ENCODE measurements at places on chromosomes 16 and 17.
A peak's percentile ranks its signal among the peaks of the same experiment; 100 is the strongest.

- DNase-seq: no peak
Observed at GRCh38 chr17:41864498-41864835, 756 bp downstream of the KLHL11 start.

- peak; percentile 88 for DNase-seq
Observed at GRCh38 chr17:82592767-82593589, 55.3 kb downstream of the WDR45B start.

- DNase-seq: no peak
Observed at GRCh38 chr17:6027342-6028024, 42.7 kb upstream of the WSCD1 start.

- DNase-seq: no peak
Observed at GRCh38 chr16:11196286-11196828, 59.6 kb downstream of the SOCS1 start.

GRCh38 chr17:75060434-75061054 is 13.5 kb downstream of the KCTD2 start:
- no peak for DNase-seq

GRCh38 chr17:79950306-79950705 is 85.4 kb downstream of the TBC1D16 start:
- no peak for DNase-seq

DNA sequence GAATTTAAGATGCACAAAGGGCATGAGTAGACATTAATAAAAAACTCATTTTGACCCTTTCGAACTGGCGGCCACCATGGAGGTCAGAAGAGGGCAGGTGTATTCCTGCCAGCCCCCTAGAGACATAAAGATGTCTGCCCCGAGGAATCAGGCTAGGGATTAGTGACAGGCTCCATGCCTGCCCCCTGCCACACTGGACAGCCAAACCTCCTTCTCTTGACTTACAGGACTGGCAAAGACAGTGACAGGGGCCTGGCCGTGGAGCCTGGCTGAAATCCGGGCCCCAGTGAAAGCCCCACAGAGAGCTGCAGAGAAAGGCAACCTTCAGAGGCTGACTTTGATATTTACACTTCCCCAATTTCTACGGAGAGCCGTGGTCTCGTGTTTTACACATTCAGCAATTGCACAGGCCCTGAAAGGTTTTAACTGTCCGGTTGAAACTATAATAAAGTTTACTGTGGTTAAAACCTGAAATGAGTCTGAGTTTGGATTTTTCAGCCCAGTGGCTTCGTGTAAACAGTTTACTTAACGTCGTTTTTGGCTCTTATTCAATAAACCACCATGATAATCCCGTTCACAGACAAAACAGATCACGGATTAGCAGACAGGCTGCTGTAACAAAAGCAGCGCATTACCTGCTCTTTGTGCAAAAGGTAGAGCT is 243.9 kb upstream of the MYOCD start:
- DNase-seq: no peak

GRCh38 chr17:15213381-15214087 is 51.6 kb downstream of the PMP22 start:
- peak; percentile 61 for DNase-seq

DNA sequence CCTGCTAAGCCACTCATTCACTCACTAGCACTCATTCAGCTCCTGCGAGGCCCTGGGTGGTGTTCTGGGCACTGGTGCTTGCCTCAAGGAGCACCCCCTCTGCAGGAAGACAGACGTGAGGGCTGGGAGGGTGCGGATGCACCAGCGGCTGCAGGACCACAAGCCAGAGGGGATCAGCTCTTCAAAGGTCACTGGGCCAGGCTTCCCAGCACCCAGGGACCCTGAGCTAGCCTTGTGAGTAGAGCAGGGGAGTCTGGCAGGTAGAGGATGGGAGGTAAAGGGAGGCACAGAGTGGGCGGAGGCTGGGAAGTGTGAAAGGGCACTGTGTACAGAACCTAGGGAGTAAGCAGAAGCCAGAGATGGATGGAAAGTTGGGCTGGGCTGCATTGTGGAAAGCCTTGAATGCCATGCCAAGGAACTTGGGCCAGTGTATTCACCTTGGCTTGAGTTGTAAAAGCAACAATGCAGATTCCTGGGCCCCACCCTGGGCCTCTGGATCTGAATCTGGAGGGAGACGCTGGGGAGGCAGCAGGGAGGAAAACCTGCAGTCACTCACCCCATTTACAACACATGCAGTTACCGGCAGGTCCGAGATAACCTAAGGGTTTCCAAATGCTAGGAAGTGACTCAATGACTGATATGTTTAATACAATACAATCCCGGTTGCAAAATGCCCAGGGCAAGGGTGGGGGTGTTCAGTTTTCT is 1.7 kb downstream of the IL4R start:
- DNase-seq: peak; percentile 30

DNA sequence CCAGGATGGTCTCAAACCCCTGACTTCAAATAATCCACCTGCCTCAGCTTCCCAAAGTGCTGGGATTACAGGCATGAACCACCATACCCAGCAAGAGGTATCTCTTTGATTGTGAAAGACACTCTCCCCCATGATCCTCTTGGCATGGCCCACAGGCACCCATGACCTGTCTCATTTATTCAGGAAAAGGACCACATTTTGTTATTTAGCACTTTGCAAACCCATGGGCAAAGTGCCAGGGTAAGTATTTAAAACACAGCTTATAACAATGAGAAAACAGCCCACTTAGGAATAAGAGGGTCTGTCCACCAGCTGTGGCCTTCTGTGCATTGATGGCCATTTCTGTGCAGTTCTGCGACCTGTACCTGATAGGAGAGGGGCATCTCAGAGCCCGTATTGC is 12.8 kb upstream of the AKTIP start:
- DNase-seq: no peak

GRCh38 chr17:22694362-22695227 is 1002.3 kb downstream of the KCNJ18 start:
- DNase-seq: no peak

GRCh38 chr16:6548507-6548906 is 784.1 kb upstream of the RBFOX1 start:
- DNase-seq: no peak

- no peak for DNase-seq
Observed at GRCh38 chr16:88582912-88583575, 12.8 kb downstream of the ZC3H18 start.

GRCh38 chr16:46833460-46833800 is 2.5 kb upstream of the C16orf87 start:
- no peak for DNase-seq

DNA sequence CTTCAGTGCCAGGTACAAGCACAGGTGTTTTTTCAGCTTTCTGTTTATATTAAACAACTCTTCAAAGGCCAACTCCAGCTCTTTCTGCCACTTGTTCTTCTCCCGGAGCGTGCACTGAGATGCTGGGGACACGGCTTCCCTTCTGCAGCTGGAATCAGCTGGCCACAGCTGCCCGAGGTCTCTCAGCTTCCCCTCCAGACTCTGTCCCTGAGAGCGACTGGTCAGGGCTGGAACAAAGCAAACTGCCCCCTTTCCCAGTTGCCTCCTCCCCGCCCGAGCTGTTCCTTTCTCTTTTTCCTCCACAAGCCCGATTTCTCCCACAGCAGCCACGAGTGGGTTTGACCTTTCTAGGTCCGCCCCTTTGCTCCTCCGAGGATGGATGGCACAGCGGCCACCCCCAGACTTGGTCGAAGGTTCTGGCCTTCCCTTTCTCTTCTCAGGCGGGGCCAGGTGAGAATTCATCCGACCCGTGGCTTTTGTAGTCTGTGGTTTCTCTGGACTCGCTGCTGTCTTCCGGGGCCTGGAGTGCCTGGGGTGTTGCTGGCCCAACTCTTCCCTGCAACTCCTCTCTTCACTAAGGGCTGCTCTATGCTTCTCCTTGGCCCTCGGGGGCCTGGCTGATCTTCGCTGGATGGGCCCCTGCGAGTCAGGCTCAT is 11.5 kb downstream of the CEP295NL start:
- DNase-seq: no peak

- DNase-seq: no peak
Observed at GRCh38 chr16:60481591-60481990, 1554.6 kb downstream of the CDH8 start.

DNA sequence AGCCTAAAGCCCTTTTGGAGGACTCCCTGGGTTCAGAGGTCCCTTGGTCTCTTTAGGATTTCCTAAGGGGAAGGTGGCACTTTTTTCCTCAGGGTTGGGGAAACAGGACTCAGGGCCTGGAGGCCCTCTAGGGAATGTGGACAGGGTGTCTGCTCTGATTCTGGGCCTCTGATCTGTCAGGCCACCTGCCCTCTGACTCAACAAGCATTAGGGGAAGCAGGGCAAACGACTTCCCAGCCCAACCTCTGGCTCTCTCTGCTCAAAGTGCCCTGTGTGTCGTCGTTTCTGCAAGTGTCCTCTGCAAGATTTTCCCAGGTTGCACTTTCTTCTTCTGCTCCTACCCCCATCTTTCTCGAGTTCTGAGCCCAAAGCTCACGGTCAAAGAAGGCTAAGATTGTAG is 6.6 kb upstream of the IGFBP4 start:
- no peak for DNase-seq

- DNase-seq: no peak
Observed at GRCh38 chr17:36094746-36095145, 4.8 kb upstream of the CCL3 start.

GRCh38 chr16:83402967-83403366 is 404.8 kb upstream of the HSBP1 start:
- no peak for DNase-seq

- no peak for DNase-seq
Observed at GRCh38 chr16:57048095-57048494, 44.3 kb upstream of the CPNE2 start.
